Stimulated activated CD4-positive, alpha-beta T cell treated with anti-CD3 and anti-CD28 coated beads, Interleukin-12 subunit alpha, Interleukin-12 subunit beta, amount 100 ng/mL, for 24 hours (primary cell): ENCODE measurements at places on chromosomes 6 and 20.

GRCh38 chr20:46963758-46964617, 69.3 kb downstream of the EYA2 start:
- DNase-seq: no peak

GRCh38 chr6:105995391-105995865, 90.7 kb upstream of the PRDM1 start:
- DNase-seq: no peak

DNA sequence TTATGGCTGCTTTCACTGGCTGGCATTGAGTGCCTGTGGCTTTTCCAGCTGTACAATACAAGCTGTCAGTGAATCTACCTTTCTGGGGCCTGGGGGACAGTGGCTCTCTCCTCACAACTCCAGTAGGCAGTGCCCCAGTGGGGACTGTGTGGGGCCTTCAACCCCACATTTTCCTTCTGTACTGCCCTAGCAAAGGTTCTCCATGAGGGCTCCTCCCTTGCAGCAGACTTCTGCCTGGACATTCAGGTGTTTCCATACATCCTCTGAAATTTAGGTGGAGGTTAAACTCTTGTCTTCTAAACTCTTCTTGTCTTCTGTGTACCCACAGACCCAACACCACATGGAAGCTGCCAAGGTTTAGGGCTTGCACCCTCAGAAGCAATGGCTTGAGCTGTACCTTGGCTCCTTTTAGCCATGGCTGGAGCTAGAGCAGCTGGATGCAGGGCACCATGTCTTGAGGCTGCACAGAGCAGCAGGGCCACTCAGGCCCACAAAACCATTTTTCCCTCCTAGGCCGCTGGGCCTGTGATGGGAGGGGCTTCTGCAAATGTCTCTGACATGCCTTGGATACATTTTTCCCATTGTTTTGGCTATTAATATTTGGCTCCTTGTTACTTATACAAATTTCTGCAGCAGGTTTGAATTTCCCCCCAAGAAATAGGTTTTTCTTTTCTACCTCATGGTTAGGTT, 9.6 kb downstream of the PEX7 start:
- no peak for DNase-seq

- no peak for DNase-seq
Measured at GRCh38 chr6:39256294-39256940, 27.1 kb upstream of the KCNK5 start.

DNA sequence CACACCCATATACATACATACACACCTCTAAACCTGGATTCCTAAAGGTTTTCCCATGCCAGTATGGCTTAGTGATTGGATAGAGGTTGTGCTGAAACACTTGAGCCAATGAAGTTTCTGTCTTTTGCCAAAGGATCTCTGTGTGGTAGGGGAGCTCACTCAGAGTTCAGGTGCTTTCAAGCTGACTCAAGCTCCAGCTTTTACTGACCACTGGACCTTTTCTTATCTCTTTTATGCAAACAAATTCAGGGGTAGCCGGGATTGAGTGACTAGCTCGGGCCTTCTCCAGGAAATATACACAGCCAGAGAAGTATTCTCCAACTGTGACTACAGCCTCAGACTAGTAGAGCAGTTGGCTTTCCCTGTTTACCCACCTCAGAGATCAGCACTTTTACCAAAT, 21.5 kb upstream of the DSE start:
- no peak for DNase-seq

GRCh38 chr6:83509441-83509840, 2.9 kb upstream of the PRSS35 start:
- DNase-seq: no peak

- no peak for DNase-seq
Measured at GRCh38 chr6:125022391-125022989, 60.3 kb downstream of the RNF217 start.

DNA sequence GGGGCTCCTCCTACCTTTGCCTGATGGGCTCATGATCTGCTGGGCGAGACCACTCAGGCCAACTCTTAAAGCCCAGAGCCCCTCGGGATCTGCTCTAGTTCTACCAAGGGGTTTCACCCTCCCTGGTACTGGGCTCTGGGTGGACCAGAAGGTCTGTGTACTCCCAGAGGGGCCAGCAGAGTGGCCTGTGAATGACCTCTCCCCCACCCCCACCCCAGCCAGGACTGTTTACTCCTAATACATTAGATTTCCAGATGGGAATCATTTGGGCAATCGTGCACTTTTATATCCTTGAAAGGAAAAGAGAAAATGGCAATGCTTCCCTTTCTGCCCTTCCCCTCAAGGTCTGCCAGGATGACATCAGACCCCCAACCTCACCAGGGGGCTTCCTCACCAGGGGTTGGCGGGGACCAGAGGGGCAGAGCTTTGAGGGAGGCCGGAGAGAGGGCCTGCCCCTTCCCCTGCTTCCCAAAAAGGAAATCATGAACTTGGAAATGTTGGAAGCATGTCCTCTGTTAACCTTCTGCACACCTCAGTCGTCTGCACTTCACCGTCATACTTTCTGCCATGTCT, 37.1 kb upstream of the PMEPA1 start:
- DNase-seq: no peak

- DNase-seq: no peak
Measured at GRCh38 chr6:85670573-85670972, 27.9 kb upstream of the SYNCRIP start.

GRCh38 chr6:25013246-25013645, 77.5 kb upstream of the RIPOR2 start:
- no peak for DNase-seq

GRCh38 chr6:30790724-30791383, 46.5 kb upstream of the IER3 start:
- DNase-seq: no peak

GRCh38 chr6:22473991-22474682, 95.2 kb upstream of the HDGFL1 start:
- no peak for DNase-seq

DNA sequence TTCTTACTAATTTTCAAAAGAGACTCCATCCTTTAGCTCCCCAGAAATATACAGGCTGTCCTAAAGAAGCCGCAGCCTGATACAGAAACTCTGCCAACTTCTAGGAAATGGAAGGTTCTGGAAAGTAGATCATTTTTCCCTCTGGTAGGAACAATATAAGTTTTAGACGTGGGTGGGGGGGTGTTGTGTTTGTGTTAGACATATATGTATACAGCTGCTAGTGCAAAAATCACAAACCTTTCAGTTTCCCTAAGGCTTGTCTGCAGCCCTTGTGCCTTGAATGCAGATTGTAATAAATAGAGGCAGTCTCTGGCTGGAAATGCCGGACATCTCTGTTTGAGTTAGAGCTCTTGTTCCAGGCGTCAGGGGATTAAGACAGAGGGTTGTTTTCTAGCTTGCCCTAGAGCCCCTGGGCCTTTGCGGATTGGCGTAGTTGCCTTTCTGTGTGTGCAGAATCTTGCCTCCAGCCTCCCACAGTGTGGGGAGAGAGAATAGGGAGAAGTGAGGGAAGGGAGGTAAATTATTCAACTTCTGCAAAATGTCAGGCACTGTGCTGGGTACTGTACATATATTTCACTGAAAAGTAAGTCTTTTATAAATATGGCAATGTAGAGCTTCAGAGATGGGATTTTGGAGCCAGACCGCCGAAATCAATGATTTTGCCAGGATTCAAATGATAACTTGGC, 269.7 kb downstream of the PRL start:
- no peak for DNase-seq

GRCh38 chr20:51969191-51969590, 166.9 kb upstream of the SALL4 start:
- DNase-seq: no peak

GRCh38 chr20:32572271-32572968, 12.7 kb downstream of the NOL4L start:
- no peak for DNase-seq

- DNase-seq: no peak
Measured at GRCh38 chr20:40161391-40161790, 527.6 kb downstream of the MAFB start.

- no peak for DNase-seq
Measured at GRCh38 chr6:72844614-72845013, 222.8 kb downstream of the KCNQ5 start.

GRCh38 chr6:13708736-13709135, 2.9 kb downstream of the RANBP9 start:
- no peak for DNase-seq

GRCh38 chr6:130843575-130844320, 16.5 kb downstream of the SMLR1 start:
- no peak for DNase-seq

DNA sequence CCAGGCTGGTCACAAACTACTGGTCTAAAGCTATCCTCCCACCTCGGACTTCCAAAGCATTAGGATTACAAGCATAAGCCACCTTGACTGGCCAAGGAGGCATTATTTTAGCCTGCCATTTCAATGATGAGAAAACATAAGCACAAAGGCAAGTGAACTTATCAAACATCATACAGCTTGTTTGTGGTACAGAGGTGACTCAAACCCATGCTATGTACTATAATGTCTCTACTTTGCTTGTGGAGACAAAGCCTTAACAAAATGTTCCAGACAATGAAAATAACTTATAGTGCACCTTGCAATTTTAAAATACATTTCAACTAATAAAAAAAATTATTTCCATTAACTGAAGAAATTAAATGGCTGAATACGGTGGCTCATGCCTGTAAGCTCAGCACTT, 26.2 kb downstream of the HDAC2 start:
- no peak for DNase-seq

DNA sequence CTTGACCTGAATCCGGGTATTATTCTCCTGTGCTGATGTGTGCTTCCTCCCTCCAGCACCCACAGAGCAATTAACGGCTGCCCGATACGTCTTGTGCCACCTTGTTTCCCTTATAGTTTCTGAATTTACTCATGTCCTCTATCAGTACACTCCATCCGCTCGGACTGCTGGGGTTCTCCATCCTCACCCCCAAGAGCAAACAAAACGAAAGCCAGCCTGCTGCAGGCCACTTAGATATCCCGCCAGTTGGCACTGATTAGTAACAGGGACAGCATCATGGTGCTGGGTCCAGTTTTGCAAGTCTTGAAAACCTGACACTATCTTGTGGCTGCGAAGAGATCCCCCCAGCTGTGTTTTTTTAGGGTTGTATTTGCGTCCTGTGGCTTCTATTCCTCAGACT, 71.8 kb downstream of the SSR1 start:
- no peak for DNase-seq
